ENCODE measurements at places on chromosomes 5 and 9.

- DNase-seq: no peak
- no peaks in the 10 kb centered on the region for H3K36me3 ChIP-seq
- no peak overlapping the region for H3K4me3 ChIP-seq
- H3K4me1 ChIP-seq: no peaks in the 10 kb centered on the region
Observed at GRCh38 chr9:110579862-110580219, 300 bp upstream of the SVEP1 start.

DNA sequence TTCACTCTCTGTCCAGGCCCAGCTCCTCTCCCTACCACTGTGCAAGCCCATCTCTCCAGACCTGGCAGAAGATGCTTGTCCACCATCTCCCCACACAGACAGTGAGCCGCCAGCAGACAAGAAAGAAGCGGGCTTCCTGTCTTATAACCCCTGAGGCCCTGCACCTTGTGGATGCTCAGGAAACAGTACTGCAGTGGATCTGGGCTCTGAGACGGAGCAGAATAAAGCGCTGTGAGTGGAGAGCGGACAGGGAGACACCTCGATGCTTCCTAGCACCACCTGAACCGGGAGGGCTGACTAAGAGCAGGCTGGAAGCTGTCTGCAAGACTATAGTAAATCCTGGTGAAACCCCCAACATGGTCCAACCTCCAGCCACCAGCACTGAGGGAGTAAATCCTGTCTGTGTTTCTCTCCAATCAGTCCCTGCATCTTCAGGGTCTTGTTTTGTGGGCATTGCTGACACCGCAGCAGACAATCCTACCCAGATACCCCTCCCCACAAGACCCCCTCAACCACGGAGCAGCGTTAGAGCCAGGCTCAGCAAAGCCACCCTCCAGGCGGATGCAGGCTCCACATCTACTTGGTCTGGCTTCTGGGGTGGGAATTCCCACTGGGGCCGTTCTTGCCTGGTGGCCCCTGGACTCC, 18.7 kb downstream of the ORM2 start:
- peaks cover 40% of the 10 kb centered on the region for H3K4me1 ChIP-seq
- H3K27ac ChIP-seq: peak overlapping the region; percentile 61
- no peaks in the 10 kb centered on the region for H3K27me3 ChIP-seq
- DNase-seq: no peak
- no peak overlapping the region for H3K4me3 ChIP-seq

GRCh38 chr9:126383406-126384046, 56.9 kb downstream of the MVB12B start:
- H3K4me3 ChIP-seq: no peak overlapping the region
- DNase-seq: no peak
- H3K27ac ChIP-seq: no peak overlapping the region
- no peaks in the 10 kb centered on the region for H3K36me3 ChIP-seq
- no peaks in the 10 kb centered on the region for H3K27me3 ChIP-seq
- no peaks in the 10 kb centered on the region for H3K4me1 ChIP-seq

DNA sequence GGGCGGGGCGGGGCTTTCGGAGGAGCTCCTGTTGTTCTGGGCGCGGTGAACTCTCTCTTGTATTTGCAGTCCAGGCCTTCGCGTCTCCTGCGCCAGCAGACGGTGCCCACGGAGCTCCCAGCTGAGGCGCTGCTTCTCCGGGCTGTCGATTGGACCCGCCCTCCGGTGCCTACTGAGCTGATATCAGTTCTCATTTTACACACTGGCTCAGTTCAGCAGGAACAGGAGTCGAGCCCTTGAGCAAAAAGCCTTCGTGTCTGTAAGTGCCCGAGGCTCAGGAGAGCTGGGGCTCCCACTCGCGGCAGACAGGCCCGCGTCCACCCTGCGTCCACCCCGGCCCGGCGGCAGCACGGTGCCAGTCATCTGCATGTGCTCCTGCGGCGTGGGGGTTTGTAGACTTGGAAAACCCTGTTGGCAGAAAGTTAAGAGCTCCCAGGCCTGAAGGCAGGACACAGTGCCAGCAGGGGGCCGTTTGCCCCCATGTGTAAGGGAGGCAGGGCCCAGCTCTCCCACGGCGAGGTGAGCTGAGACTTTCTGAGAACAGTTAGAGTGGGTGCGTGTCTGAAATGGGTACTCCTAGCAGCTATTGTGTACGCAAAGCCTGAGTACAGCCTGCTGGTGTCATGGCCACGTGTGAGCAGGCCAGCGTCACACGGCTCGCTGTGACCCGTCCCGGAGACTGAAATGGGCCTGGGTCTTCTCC, 231.5 kb downstream of the FANCC start:
- no peaks in the 10 kb centered on the region for H3K27me3 ChIP-seq
- no peak for DNase-seq
- H3K4me3 ChIP-seq: no peak overlapping the region
- no peaks in the 10 kb centered on the region for H3K36me3 ChIP-seq

DNA sequence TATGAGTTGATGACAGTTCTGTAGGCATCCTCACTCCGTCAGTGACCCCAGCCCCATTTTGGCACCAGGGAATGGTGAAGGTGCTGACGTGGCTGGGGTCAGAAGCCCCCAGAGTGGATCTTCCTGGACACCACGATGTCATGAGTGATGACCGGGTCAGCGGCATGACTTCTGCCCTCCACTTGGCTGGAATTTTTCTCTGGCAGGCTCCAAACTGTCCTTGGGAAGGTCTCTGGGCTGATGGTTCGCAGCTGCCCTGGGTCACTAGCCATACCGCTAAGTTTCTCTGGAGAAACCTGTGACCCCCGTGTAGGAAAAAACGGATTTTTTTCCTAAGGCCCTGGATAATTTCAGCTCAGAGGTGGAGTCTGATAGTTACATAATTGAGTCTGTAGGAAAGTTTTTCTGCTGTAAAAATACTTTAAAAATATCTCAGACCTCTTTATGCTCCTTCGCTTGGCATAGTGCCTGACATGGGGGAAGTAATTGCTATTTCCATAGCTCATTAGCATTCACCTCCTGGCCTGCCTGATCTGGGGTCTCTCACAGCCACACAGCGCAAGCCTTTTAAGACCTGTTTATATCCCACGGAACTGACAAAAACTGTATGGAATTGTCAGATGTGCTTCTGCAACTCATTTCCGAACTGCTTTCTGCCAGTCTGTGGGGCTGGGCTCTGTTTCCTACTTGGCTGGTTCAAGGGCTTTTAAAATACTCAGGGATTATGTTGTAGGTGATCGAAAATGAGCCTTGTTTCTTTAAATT, 69.2 kb downstream of the ANGPTL2 start:
- no peak overlapping the region for H3K4me3 ChIP-seq
- H3K4me1 ChIP-seq: peaks cover 16% of the 10 kb centered on the region
- no peaks in the 10 kb centered on the region for H3K36me3 ChIP-seq

All from CD4-positive, alpha-beta T cell (primary cell).